T47D (cell line): ENCODE measurements at places on chromosomes 5 and 9.

DNA sequence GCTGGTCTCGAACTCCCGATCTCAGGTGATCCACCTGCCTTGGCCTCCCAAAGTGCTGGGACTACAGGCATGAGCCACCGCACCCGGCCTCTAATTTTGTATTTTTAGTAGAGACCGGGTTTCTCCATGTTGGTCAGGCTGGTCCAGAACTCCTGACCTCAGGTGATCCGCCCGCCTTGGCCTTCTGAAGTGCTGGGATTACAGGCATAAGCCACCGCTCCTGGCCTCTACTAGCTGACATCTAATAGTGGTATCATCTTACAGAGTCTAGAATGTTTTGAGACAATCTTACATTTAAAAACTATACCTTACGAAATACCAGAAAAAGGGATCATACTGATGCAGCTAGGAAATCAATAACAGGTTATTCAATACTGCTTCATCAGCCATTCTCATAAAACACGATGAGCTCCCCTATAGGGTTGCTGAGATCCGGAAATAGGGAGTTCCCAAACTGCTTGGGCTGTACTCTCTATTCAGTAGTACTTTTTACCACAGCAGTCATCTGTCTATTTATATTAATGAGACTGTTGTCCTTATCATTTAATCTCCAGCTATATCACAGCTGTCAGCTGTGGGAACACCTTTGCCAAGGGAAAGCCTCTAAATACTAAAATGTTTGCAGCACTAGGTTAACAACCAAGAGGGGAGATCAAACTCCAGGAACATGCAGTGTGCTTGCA, 8.1 kb upstream of the UBE2D2 start:
- no peak for DNase-seq

DNA sequence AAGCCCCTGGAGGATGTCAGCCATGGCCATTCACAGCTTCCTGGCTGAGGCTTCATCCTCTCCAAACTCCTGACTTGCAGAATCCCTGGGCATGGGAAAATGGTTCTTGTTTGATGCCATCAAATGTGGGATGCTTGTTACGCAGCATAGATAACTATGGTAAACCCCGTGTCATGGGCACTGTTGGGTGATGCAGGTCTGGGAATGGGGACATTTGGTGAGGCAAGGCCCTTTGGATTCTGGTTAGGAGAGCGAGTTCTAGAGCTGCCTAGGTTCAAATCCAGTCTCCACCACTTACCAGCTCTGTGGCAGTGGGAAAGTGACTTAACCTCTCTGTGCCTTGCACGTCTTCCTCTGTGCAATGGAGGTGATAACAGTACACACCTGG, 41.7 kb upstream of the ANKRD33B start:
- no peak for DNase-seq

DNA sequence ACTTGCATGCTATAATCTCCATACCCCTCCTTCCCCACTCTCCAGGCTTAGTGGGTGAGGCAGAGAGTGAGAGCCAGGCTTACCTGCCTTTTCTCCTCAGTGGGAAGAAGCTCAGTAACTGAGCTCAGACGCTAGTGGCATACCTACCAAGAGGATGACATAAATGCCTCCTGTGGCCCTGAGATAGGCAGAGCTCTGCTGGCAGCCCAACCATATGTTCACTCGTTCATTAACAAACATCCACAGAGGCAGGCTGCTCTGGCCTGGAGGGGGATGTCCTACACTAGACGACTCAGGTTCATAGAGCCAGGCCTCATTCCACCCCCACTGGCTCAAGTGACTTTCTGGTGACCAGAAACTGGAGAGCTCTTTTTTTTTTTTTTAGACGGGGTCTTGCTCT, 81.3 kb downstream of the THBS4 start:
- no peak for DNase-seq

GRCh38 chr5:129241755-129242154, 147.2 kb downstream of the ISOC1 start:
- DNase-seq: no peak

- DNase-seq: no peak
Measured at GRCh38 chr5:121503111-121503840, 348.4 kb upstream of the FTMT start.

DNA sequence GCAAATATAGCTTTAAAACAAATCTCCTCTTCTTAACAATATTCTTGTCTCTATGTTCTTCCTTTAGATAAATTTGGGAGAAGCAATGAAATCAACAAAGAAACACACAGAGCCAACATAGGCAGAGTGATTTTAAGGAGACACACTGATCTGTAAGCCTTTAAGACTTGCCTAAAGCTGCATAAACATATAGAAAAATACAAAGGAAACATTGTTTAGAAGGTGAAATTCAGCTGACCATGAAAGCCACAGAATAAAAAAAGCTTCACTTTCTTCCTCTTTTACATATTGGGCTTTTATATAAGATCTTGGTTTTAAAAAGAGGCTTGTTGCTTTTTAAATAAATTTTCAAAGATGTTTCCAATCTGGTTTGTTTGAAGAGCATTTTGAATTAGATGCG, 1277.5 kb downstream of the EFNA5 start:
- no peak for DNase-seq

DNA sequence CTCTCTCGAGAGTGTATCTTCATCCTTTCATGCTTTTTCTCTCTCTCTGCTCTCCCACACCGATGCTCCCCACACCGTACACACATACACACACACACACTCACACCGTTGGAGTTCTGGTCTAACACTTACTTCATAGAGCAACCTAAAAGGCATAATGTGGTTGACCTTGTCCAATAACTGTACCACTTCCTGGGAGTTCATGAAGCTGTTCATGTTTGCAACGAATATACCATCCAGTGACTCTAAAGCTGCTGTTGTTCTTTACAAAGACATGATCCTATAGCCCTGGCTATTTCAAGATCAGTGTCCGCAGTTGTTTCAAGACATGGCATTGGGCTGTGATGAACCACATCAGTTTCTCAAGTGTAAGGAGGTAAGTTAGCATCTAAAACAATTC, 10.0 kb downstream of the MEF2C start:
- no peak for DNase-seq

DNA sequence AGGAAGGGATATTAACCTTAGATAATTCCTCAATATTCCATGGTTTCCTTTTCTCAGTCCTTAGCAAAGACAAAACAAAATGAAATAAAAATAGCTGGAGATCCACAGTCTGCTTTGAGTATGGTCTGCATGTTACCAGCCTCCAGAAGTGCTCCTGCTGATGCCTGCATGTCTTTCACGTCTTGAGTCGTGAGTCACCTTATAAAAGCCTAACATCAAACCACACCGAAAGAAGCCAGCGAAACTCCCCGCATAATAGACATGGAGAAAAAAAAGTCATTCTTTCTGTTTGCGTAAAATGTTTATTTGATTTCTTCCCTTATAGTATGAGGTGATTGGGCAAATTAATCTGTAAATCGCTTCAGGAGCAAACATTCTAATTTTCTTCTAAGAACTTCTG, 380.5 kb downstream of the SLCO4C1 start:
- no peak for DNase-seq

- DNase-seq: no peak
Measured at GRCh38 chr5:136631186-136631585, 265.8 kb upstream of the TRPC7 start.

- no peak for DNase-seq
Measured at GRCh38 chr9:131582056-131582455, 36.7 kb downstream of the PRRT1B start.

- no peak for DNase-seq
Measured at GRCh38 chr9:27672718-27673117, 99.4 kb upstream of the C9orf72 start.

DNA sequence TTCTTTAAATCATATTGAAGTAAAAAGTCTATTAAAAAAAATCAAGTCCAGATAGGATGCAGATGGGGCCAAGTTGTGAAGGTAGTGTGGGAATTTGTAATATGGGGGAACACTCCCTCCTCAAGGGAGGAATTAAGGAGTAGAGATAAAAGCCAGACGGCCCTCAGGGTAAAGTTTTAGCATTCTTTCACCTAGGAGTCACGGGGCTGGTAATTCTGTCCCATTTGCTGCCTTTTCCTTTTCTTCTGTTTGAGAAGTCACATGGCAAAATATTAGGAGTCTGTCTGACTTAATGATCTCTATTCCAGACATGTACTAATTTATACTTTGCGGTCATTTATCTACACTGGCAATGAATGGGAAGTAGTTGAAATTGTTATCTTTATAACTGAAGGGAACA, 61.9 kb downstream of the SNX24 start:
- peak; percentile 29 for DNase-seq

DNA sequence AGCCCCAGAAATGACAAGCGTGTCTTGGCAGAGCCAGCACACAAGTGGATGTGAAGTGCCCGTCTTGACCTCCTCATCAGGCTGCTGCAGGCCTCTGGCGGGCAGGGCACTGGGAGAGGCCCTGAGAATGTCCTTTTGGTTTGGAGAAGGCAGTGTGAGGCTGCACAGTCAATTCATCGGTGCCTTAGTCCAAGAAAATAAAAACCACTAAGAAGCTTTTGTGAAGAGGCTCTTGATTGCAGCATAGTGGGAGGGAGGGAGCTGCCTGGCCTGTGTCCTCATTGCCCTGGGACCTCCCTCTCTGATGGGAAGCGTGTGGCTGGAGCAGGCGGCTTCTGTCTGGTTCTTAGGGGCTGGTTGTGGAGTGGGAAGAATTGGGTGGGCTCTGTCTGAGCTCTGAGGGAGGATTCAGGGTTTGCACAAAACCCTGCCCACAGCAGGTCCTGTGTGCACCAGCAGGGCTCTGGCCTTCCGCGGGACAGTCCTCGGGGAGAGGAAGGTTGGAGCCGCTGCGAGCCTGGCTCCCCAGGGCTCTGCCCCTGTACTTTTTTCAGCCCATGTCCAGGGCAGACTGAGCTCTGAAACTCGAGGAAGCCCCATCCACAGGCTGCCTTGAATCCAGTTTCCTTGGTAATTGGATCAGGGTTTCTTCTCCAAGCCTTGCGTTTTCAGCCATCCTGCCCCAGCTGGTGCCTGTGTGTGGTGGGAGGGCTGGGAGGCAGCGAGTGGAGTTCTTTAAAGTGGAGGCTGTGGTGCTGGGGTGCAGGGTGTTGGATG, 1.1 kb downstream of the HRCT1 start:
- DNase-seq: no peak

DNA sequence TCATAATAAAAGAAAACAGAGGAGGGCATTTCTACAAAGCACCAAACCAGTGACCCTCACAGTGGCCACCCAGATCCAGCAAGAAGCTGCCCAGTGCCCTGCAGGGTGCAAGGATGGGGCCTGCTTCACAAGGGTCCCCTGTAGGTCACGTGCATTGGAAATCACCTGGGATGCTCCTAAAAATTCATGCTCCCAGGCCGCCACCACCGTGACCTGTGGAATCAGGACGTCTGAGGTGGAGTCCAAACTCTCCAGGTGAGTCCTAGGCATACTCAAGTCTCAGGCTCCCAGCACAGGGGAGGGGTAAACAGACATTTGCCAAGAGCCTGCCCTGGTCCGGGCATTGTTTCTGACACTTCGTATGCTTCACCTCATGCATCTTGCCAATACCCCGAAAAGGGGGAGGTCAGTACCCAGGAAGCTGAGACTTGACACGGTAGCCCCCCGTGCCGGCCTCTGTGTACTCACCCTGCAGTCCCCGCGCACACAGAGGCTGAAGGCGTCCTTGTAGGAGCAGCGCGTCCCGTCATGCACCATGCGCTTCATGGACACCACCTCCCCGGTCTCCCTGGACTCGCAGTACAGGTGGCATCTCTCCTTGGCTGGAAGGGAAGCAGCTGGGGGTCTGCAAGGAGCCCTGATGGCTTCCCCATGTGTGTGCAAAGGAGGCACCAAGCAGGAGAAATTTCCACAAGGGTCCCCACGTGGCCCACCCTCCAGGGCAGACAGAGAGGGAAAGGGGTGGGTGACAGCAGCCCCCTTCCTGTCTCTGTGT, 75.5 kb downstream of the ZNF354C start:
- no peak for DNase-seq

- no peak for DNase-seq
Measured at GRCh38 chr5:15452781-15453180, 47.2 kb upstream of the FBXL7 start.

DNA sequence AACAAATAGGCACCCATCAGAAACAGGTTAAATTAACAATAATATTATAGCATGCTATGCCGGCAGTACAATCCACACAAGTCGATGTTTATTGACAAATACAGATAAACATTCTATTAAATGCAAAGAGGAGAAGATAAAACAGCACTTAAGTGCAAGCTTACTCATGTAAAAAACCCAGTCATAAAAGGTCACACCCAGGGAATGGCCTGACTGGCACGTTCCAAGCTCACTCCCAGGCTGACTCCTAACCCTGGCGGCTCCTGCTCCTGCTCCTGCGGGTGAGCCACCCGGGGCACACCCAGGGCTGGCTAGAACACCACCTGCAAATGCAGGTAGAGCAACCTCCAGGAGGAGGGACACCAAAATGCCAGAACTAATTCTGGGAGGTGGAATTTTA, 66.9 kb downstream of the SEMA4D start:
- no peak for DNase-seq

GRCh38 chr5:72096602-72097188, 10.6 kb upstream of the MAP1B start:
- no peak for DNase-seq

DNA sequence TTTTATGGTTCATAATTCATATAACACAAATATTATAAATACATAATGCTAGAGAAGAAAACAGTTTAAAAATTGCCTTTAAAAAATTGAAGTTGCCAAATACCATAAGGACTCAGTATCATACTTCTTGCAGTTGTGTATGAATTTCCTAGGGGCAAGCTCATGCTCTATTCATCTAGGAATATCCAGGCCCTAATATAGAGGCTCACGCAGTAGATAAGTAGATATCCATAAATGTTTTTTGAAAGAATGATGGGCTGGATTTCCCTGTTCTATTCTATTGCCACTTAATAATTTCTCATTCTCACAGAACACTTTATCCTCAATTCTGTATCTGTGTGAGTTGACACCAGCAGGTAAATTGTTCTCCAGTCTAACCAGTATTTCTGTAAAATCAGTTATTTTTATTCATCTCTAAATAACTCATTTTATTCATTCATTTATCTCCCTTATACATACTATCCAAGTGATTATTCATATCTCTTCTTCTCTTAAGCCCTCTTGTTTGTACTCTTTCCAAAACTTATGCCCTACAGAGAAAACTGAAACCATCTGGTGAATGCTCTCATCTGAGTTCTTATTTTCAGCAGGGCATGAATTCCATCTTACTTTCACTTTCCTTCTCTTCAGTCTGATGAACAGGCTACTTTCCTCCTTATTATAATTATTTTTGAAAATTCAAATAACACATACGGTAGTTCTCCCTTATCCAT, 97.1 kb downstream of the SLC44A1 start:
- DNase-seq: no peak

GRCh38 chr5:173454736-173455598, 126.8 kb upstream of the STC2 start:
- DNase-seq: no peak

- no peak for DNase-seq
Measured at GRCh38 chr5:10591159-10591558, 27.3 kb downstream of the ANKRD33B start.

DNA sequence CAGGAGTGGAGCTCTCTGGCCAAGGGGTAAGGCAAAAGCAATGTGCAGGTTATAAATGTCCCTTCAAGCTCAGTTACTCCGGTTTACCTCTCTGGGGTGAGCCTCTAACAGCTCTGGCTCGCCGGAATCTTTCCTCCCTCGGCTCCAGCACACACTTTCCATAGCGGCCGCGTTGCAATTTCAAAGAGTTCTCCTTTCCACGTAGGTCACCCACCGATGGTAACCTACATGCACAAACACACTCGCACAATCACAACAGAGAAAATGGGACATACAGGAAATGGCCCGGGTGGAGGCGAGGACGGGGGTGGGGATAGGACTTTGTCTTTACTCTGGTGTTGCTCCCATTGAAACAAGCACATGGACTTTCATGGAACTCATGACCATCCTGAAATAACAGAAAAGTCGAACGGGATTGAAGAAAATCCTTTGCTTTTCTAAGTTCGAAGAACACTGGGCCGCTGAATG, 1.2 kb downstream of the LHFPL2 start:
- DNase-seq: peak; percentile 12
